ENCODE measurements at places on chromosomes 7 and 10. TPM values are rescaled to one million over a fixed set of nuclear protein-coding genes. Genes with fewer than 3 reads are reported as not detected.

Gene DEPP1
- 2.0 TPM for total RNA-seq

Gene LRRC4
- total RNA-seq, result not detected

Gene ZNF804B
- total RNA-seq, result not detected

Gene LRRN3
- total RNA-seq, result not detected

Gene CALML3
- total RNA-seq, result not detected

Gene LAMB4
- 0.14 TPM for total RNA-seq

Gene TFPI2
- 326 TPM for total RNA-seq

Gene MYH16
- total RNA-seq, result 0.39 TPM

Gene VAX1
- total RNA-seq, result 1.3 TPM

Data from A549 treated with Hydrocortisone at 1 μM for 4 hours (cell line).